ENCODE measurements at places on chromosomes 13 and 19.

GRCh38 chr13:85406269-85406975, 392.8 kb downstream of the SLITRK6 start:
- no peak for DNase-seq

DNA sequence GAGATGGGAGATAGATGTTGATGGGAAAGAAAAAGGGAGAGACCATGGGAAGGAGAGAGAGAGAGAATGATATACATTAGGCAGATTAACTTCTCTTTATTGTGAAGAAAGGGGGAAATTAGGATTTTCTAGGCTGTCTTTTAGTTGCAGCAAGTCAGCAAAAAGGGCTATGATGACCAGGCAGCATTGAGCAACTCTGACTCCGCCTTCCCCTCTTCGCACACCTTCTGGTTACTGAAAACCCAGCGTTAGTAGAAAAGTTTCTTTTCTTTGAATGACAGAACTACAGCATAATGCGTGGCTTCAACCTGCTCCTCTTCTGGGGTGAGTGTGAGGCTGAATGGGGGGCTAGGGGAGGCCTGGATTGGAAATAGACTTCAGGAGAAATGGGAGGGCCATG, at the start of gene ADGRE1:
Gene ADGRE1, plus strand, starts transcription at position 264 of the 400 bp plus-strand sequence. Its CDS starts 30 bp downstream, at position 294.
- no peak for DNase-seq

- DNase-seq = no peak
Measured at GRCh38 chr13:67990868-67991267, 760.7 kb upstream of the PCDH9 start.

GRCh38 chr13:30577401-30577852, 40.3 kb upstream of the USPL1 start:
- DNase-seq = no peak

GRCh38 chr13:85013006-85013405, 786.2 kb downstream of the SLITRK6 start:
- no peak for DNase-seq

GRCh38 chr13:98500963-98501421, 75.9 kb downstream of the STK24 start:
- no peak for DNase-seq

DNA sequence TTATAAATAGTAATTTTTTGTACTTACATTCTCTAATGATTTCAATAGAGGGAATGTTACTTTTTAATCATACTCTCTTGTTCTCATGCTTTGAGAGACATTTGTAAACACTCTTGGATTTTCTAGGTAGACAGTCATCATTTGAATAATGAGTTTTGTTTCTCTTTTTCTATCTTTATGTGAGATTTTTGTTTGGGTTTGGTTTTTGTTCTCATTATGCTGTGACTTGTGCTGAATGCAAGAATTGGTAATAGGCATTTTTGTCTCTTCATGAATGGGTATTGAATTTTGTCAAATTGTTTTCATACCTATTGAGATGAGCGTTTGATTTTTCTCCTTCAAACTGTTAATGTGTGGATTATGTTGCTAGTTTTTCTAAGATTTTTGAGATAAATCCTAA, 56.8 kb upstream of the GPR183 start:
- DNase-seq = no peak

GRCh38 chr19:10919352-10920287, 8.8 kb downstream of the YIPF2 start:
- DNase-seq = no peak

GRCh38 chr13:112934078-112934477, 34.9 kb upstream of the MCF2L start:
- DNase-seq = no peak

- DNase-seq = no peak
Measured at GRCh38 chr13:80382576-80382975, 41.6 kb upstream of the SPRY2 start.

DNA sequence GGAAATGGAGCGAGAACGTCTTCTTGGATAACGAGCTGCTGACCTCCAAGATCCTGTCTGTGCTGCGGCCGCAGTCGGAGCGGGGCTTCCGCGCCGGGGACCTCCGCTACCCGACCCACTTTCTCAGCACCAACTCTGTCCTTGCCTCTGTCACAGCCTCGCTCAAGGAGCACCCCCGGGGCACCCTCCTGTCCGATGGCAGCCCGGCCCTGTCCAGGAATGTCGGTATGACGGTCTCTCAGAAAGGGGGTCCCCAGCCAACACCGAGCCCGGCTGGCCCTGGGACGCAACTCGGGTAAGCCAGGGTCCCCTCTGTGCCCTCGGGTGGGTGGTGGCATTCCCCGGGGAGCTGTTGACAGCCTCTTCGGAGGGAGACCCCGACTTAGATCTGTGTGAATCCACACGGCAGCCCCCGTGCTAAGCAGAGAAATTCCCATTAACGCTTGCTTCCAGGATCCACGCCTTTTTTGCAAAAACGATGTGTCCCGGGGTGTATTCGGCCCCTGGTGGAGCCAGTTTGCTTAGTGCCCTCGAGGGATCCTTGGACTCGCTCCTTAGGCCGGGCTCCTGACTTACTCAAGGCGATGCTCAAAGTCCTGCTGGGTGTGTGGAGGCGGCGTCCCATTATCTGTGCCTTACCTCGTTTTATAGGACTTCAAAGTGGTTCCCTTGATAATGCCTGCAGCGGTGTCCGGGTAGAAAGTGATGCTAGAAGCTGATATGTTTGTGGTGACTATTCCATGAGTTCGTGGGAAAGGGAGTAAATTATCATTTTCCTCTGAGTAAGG, 48.5 kb downstream of the PEX11G start:
- no peak for DNase-seq

DNA sequence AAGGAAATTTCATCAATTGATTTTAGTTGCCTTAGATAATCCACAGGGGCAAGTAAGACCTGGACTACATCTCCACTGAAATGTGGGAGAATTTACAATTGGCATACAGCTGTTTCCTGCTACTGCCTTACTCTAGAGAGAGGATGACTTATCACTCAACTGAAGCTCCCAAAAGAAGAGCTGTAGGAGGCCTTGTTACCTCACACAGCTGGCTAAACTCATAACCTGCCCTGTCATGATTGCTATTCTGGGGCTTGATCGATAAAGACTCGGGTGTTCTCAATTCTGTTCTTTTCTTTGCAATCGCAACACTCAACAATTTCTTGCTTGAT, 1396.4 kb downstream of the EFNB2 start:
- DNase-seq = no peak

GRCh38 chr19:18558604-18559003, 934 bp downstream of the KXD1 start:
- DNase-seq = no peak

- DNase-seq = no peak
Measured at GRCh38 chr13:112721198-112722104, 31.6 kb downstream of the ATP11A start.

- DNase-seq = no peak
Measured at GRCh38 chr13:102128216-102128810, 273.5 kb downstream of the FGF14 start.
